CD4-positive, alpha-beta T cell (primary cell): ENCODE measurements at places on chromosomes 11 and 22.

DNA sequence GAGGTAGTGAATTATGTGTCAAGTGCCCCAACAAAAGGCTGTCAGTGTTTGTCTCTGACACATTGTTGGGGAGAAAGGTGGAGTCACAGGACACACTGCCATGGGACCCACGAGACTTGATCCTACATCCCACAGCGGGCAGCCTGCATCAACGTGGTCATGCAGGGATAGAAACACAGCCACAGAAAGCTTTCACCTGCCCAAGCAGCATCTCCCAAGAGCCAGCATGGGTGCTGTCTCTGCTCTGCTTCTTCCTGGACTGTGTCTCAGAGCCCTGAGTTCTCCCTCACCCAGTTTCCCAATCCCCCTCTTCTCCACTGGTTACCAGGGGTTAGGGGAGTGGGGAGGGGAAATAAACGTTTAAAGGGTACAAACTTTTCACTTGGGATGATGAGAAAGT is 97.2 kb downstream of the VPREB1 start:
- no peak for DNase-seq

DNA sequence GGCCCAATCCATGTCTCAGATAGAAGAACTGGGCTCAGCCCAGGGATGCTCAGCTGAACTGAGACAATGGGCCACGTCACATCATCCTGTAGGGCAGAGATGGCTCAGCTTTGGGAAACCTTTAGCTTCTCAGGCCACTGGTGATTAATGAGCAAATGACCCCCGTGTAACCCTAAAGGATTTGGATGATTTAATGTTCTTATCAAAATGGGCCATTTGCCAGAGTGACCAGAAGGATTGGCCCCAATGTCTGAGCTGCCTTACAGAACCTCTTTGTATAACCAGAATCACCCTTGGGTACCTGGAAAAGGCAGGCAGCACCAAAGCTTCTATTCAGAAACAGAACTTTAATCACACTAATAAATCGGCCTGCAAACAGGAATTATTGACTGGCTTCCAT is 73.7 kb downstream of the ABTB2 start:
- no peak for DNase-seq

DNA sequence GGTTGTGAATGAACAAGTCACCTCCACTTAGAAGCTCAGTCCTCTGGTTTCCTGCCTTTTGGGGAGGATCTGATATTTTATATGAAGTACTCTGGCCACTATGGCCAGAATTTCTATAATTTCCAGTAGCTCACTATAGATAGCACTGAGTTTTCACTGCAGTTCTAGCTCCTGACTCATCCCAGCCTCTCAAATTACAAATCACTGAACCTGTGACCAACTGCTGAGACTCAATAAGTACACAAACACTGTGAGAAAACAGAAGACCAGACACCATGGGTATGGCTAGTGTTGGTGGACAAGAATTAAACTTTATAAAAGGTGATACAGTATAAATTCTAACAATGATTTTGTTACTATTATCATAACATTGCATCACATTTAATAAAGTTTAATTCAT is 47.1 kb upstream of the UCP3 start:
- no peak for DNase-seq

DNA sequence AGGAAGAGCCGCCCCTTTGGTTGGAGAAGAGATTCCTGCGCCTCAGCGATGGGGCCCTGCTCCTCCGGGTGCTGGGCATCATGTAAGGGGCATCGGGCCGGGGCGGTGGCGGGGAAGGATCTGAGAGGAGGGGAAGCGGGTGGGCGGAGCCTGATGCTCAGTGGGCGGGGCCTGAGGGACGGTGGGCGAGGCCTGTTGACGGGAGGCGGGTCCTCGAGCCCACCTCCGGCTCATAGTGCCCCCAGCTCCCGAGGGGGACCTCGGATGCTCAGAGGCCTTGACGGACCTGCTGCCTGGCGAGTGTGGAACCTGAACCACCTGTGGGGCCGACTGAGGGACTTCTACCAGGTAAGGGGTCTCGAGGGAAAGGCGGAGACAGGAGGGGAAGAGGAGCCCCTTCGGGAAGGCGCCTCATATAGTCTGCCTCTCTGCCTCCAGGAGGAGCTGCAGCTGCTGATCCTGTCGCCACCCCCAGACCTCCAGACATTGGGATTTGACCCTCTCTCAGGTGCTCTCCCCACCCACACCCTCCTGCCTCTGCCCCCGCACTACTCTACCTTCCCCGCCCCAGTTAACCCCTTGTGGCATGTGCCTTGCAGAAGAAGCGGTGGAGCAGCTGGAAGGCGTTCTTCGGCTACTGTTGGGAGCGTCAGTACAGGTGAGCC is 799 bp downstream of the CCDC88B start:
- peak; percentile 71 for DNase-seq

- no peak for DNase-seq
Observed at GRCh38 chr11:67255864-67256263, 10.4 kb upstream of the GRK2 start.

DNA sequence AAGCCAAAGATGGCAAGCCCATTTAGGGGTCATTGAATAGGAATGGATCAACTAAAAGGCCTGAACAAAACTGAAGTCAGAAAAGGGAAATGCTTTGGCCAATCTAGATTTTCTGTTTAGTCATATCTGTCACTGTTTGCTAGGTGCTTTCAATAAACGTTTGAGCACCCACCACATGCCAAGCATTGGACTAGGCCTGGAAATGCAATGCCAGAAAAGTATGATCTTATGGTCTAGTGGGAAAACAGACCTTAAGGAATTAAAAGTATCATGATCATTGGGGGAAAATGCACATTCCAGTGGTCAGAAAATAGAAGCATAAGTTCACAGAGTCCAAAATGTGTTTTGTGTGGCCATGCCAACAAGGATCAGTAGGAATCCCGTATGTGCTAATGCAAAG is 76.8 kb upstream of the BIRC3 start:
- DNase-seq: no peak

DNA sequence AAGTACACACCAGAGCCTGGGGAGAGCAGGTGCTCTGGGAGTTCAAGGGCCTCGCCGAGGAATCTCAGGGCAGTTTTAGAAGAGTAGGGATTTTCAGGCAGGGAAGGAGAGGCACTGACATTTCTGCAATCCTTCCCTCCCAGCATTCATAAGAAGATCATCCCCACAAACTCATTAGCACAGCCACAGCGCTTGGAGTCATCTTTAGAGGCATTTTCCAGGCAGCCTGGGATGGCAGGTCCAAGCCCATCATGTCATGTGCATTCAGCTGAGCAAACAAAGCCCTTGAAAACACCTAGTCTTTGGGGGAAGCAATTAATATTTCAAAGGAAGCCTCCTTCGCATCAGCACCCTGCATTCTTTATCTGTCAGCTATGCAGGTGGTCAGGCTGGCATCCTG is 43.8 kb downstream of the MAP6 start:
- DNase-seq: no peak

DNA sequence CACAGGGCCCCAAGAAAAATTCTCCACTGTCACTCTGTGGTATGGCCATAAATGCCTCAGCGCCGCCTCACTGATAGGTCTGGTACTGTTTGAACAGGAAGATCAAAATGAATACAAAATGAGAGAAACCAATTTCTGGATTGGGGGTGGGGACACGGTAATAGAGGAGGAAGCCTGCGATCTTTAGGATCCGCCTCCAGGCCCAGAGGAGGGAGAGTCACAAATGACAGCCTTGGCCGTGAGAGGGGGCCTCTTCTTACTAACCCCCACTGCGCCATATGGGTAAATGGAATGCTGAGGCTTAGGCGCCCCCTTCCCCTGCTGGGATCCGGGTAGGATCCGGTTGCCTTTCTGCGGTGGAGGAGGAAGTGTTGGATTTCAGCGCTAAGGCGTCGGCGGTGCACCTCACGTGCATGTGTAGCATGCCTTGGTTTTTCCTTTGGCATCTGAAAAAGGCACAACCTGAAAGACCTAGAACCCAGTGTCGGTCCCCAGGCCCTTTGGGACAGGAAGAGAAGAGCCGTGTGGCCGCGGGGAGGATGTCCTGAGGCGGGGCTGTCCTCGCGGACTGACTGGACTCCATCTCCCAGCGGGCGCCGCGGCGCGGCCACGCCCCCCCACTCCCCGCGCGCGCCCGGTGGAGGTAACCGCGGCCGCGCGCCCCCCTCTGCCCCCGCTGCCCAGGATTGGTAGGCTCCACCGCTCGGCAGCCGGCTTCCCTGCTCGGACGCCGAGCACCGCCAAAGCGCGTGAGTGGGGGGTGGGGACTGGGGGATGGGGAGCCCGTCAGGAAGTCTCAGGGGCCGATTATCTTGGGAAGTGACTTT is 718 bp upstream of the MADD start:
- peak; percentile 81 for DNase-seq

GRCh38 chr22:30905696-30906341 is 62.8 kb downstream of the MORC2 start:
- no peak for DNase-seq

- no peak for DNase-seq
Observed at GRCh38 chr11:75759832-75760231, 8.7 kb upstream of the DGAT2 start.

GRCh38 chr11:130458410-130458729 is 9.9 kb downstream of the ADAMTS15 start:
- DNase-seq: no peak

DNA sequence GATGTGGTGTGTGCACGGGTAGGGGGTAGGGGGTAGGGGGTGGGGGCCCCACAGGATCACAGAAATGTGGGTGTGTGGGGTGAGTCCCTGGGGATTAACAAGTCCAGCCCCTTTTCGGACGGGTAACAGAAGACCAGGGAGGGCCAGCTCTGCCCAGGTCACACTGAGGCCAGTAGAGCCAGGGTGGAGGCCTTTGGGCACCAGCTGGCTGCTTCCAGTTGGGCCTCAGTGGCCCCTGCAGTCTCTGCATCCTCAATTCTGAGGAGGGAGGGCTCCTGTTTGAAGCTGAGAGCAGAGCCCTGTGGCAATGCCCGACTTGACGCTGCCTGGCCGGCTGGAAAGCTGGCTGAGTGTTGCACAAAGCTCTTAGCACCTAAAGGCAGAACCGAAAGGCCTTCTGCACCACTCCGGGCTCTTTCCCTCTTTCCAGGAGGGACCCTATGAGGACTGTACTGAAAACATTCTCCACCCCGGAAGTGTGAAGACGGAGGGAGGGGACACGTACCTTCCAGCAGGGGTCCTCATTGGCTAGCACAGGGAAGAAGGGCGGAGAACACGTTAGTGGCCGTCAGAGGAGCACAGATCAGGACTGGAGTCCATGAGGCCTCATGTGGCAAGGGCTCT is 120.4 kb downstream of the PHF21B start:
- DNase-seq: no peak

GRCh38 chr22:23751441-23751996 is 607 bp upstream of the ZNF70 start:
- DNase-seq: no peak

GRCh38 chr22:45684169-45684568 is 12.5 kb downstream of the ATXN10 start:
- no peak for DNase-seq

DNA sequence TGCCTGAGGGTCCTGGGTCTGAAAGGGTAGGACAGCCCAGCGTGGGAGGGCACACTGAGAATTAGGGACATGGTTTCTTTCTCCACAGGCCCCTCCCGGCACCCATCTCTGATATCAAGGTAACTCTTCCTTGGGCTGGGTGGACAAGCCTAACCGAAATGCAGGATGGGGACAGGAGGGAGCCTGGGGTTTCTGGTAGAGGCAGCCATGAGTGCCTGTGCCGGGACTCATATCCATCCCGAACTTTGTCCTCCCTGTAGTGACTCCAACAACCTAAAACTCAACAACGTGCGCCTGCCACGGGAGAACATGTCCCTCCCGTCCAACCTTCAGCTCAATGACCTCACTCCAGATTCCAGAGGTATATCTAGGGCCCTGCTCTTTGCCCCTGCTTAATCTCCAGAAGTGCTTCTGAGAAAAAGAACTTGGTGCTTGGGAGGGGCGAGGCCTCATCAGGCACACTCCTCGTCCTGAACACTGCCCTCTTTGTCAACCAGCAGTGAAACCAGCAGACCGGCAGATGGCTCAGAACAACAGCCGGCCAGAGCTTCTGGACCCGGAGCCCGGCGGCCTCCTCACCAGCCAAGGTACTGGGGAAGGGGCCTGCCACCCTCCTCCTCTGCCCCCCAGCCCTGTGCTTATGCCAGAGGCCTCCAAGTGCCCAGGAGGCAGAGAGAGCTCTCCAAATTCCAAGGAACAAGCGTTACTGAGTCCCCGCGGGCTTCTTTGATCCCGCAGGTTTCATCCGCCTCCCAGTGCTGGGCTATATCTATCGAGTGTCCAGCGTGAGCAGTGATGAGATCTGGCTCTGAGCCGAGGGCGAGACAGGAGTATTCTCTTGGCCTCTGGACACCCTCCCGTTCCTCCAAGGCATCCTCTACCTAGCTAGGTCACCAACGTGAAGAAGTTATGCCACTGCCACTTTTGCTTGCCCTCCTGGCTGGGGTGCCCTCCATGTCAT is 3.1 kb downstream of the TMEM25 start:
- DNase-seq: no peak

DNA sequence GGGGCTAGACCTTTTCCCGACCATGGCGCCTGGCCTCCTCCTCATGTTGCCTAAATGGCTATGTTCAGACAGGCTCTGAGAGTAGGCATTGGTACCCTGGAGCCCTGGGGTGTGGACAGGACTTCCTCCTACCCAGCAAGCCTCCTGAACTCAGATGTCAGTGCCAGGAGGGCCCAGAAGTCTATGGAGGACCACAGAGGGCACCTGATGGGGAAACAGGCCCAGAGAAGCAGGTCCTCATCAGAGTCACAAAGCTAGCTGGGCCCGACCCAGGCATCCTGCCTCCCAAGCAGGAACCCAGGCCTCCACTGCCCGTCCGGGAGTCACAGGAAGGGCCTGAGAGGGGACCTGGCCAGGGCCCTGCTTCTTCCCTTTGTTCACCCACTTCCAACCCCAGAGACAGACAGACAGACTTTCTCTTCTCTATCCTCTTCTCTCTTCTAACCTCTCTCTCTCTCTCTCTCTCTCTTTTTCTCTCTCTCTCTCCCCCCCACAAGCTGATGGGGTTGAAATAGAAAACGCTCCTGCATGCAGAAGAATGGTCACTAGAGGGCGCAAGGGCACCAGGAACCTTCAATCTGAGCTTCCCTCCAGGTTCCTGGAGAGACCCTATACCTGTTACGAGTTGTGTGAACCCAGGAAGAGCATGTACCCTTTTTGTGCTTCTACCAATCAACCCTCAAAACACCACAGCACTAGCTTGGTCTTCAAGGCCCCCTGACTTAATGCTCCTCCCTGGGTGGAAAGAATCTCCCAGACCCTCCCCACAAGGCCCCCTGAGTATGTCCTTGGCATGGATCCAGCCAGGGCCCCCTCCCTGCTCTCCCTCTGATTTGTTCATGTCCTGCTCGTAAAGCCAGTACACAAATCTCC is 27.1 kb downstream of the ARAP1 start:
- peak; percentile 76 for DNase-seq

DNA sequence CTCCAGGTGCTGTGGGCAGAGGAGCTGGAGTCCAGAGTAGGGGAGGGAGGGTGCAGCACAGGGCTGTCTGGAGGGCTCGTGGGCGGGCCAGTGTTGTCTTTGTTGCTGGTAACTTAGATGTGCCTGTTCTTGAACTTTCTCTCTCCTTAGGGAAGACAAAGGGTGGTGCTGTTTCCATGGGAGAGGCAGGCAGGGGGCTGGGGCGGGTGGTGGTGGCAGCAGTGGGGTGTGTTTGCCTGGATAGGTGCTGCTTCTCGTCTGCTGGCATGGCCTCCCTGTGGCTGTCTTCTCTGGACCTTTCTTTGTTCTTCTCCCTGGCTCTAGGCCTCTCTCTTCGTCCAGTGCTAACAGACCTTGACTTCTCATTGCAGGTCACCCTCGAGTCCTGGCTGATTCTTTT is 8.5 kb downstream of the SIDT2 start:
- DNase-seq: no peak

- DNase-seq: no peak
Observed at GRCh38 chr11:70220920-70221319, 17.8 kb downstream of the FADD start.
